Muscle of back (tissue), 13 donors: ENCODE measurements at places on chromosomes 3 and 15.
A peak's percentile ranks its signal among the peaks of the same experiment; 100 is the strongest.

- DNase-seq: no peak
These were observed 275.8 kb upstream of the RBMS3 start for GRCh38 chr3:29004885-29005599.

GRCh38 chr15:31452595-31453557, 126.2 kb downstream of the KLF13 start:
- no peak for DNase-seq

GRCh38 chr15:52975941-52976449, 185.9 kb upstream of the ONECUT1 start:
- DNase-seq: no peak

- no peak for DNase-seq
These were observed 363 bp downstream of the MAGI1 start for GRCh38 chr3:66038384-66038725.

DNA sequence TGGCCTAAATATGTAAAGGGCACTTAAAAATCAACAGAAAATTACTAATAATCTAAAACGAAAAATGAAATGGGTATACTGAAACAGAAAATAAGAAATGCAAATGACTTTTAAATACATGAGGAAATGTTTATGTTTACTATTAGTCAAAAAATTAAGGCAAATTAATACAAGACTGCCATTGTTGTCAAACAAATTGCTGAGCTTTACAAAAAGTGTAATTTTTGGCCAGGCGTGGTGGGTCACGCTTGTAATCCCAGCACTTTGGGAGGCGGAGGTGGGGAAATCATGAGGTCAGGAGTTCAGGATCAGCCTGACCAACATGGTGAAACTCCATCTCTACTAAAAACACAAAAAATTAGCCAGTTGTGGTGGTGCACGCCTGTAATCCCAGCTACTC, 343.9 kb upstream of the SGO1 start:
- no peak for DNase-seq

DNA sequence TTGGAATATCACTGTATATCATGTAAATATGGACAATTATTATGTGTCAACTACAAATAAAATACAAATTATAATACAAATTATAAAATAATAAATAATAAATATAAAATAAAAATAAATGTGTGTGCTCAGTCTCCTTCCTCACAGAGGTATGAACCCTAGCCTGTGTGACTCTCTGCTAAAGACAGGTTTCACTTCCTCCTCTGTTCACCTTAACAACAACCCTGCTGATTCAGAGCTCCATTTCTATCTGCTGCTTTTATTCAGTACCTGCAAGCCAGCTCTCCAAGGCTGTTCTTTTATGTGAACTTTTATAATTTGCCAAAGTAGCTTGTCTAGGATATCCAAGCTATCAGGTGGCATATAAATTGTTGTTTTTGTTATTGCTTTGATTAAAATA, 610.7 kb upstream of the GRM7 start:
- DNase-seq: no peak

DNA sequence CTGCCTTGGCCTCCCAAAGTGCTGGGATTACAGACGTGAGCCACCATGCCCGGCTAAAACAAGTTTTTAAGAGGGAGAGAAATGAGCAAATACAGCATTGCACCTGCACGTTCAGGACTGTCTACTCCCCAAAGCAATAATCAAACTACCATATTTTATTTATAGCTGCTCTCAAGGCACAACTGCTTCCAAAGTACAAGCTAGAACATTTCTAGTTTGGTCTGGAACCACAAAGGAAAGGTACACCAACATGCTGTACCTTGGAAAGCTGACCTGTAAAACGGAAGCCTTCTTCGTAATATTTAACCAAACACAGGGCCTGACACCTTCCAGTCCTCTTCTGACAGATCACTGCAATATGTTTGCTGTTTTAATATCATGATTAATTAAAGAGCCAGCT, 14.5 kb upstream of the VGLL4 start:
- DNase-seq: no peak

DNA sequence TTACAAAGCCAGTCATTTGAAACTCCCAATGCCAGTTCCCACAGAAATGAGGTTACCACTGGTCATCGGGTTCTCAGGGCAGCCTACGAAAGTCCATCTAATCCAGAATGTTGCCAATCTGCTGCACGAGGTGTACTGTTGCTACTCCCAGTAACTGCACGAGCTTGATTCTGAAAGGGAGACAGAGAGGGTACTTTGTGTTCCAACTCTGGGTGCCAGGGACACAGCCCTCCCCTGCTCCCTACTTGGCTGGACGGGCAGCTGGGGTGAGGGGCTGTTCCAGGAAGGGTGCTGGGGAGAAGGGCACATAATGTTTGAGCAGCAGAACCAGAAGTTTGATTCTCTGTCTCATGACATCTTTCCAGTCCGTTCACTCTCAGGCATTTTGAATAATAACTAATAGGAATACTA, 27.1 kb upstream of the OSBPL11 start:
- no peak for DNase-seq

- no peak for DNase-seq
These were observed 24.6 kb upstream of the SLC6A6 start for GRCh38 chr3:14377838-14378169.

GRCh38 chr3:58553003-58553402, 16.0 kb upstream of the ACOX2 start:
- DNase-seq: no peak

- no peak for DNase-seq
These were observed 27.1 kb downstream of the IP6K1 start for GRCh38 chr3:49759226-49759625.

DNA sequence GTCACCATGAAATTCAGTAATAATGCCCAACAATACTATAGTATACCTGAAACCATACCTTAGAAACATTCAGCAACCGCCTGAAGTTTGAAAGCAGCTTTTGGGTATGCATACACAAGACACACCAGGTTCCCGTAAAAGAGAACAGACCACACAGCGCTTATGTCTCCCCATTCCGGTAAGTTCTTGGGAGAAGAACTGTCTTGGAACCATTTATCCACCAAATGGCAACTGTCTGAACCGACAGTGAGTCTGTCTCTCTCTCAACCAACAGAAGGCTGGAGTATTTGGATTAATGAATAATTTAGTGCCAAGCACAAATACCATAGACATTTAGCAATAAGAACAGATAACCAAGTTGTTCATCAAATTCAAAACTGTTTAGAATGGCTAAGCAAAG, 7.6 kb downstream of the RGMA start:
- no peak for DNase-seq

GRCh38 chr3:39064646-39065045, 12.8 kb downstream of the WDR48 start:
- no peak for DNase-seq

DNA sequence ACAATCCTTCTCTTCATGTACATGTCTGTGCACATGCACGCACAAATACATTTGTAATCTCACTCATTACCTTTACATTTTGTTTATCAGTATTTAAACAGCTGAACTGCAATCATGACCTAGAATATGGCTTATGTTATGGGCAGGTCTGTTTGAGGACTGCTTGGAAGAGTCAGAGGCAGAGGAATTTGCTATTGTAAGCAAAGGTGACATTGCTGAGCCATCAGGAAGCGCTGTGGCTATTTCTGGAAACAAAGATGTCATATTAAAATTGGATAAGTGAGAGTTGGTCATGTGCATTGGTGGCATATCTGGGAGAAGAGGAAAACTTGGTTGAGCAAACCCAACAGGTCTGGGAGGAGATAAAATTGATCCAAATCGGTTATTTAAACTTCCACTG, 41.6 kb downstream of the USF3 start:
- no peak for DNase-seq

DNA sequence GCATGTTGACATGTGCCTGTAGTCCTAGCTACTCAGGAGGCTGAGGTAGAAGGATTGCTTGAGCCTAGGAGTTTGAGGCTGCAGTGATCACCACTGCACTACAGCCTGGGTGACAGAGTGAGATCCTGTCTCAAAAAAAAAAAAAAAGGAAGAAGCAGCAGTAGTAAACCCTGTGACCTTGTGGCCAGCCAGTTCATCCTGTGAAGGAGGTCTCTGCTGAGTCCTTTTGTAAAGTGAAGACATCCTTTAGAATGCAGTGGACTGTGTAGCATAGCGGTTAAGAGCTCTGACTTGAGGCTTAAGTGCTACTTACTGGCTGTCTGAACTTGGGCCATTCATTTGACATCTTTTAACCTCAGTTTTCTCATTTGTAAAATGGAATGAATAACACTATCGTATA, 8.3 kb downstream of the EXOSC7 start:
- DNase-seq: no peak

- no peak for DNase-seq
These were observed 21.6 kb downstream of the EMC4 start for GRCh38 chr15:34246276-34246976.

- DNase-seq: no peak
These were observed 60.9 kb downstream of the NCEH1 start for GRCh38 chr3:172649987-172650386.

GRCh38 chr15:52789008-52789600, 1.0 kb downstream of the ONECUT1 start:
- peak; percentile 3 for DNase-seq

DNA sequence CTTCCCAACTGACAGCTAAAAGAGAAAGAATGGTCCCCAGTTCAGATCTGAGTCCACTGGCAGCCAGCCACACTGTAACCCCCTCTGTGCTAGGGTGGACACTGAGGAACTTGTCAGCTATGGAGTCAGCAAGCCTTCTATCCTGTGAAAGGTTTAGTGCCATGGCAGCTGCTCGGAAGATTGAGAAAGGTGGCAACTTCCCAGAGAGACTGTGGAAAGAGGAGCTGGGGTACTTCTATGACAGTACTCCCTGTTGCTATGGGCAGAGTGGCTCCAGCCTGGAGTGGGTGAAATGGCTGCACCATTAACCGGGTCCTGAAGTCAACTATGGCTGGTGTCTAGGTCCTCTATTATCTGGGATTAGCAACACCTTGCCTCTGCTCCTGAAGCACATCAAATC, 447.2 kb downstream of the EPHB1 start:
- no peak for DNase-seq

GRCh38 chr3:69699183-69699582, 40.1 kb upstream of the MITF start:
- DNase-seq: no peak

DNA sequence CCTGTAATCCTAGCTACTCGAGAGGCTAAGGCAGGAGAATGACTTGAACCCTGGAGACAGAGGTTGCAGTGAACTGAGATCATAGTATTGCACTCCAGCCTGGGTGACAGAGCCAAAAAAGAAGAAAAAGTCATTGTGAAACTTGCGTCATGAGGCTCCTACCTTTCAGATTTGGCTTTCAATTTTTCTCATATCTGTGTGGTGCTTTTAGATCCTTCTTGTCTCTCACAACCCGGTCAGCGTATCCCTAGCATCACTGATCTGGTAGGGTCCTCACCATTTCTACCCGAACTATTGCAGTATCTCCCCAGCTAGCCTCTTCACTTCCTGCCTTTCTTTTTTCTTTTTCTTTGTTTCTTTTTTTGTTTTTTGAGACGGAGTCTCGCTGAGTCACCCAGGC, 21.6 kb upstream of the GCNT3 start:
- no peak for DNase-seq

DNA sequence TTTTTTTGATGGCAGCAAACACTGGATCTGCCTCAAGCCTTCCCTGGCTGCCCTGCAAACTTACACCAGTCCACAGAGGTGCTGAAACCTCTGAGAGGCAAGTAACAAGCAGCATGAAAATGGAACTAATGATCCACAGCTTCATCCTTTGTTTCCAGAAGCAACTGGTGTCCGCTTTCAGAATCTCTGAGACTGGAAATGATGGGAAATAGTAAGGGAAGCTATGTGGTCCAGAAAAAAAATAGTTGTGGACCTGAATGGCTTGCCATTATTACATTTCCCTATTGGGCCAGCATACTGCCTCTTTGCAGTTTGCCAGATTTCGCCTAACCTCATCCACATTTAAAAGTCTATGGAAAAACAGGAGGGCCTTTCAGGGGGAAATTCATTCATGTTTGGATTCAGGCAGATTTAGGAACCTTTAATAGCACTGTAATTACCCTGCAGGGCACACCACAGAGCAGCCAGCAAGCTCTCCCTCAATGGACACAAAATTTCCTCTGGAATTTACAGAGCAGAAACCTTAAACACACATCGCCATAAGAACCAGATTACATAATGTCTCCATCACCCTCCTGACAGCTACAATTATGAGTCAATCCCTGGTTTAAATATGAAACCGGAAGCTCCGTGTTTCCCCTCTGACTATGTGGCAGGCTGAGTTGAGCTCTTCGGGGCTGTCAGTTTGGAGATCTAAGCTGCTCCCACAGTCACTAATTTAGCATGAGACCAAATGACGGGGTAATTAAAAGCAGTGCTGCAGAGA, 134.4 kb downstream of the TMCO5A start:
- peak; percentile 79 for DNase-seq

DNA sequence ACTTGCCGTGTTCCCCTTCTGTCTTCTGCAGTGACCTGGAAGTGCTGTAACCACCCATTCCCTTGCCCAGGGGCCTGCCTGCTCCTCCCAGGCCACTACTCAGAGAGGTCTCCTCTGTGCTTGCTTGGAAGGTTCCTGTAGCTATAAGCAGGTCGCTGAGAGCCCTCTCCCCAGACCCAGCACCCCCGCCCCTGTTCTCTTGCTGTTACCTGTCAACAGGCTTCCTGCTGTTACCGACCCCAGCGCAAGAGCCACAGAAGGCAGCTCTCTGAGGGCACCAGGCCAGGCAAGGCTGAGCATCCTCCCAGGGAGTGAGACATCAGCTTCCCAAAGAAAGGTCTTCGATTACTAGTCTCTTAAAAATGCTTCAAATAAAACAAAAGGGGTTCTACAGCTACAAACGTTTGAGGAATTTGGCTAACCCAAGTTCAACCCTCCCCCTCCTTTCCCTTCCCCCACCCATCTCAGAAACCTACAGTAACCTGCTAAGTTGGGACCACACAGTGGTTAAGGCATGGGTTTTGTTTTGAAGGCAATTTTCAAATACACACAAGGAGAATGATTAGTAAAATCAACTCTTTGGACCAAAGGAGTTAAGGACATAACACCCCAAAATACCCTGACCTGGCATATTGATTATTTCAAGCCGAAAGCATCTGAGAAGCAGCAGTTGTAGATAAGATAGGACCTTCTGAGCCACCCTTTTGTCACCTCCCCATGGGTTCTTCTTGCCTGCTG, 74.9 kb upstream of the MFGE8 start:
- DNase-seq: no peak
